Hypothalamus (tissue), 51 donors: ENCODE measurements at places on chromosomes 6 and 20.

DNA sequence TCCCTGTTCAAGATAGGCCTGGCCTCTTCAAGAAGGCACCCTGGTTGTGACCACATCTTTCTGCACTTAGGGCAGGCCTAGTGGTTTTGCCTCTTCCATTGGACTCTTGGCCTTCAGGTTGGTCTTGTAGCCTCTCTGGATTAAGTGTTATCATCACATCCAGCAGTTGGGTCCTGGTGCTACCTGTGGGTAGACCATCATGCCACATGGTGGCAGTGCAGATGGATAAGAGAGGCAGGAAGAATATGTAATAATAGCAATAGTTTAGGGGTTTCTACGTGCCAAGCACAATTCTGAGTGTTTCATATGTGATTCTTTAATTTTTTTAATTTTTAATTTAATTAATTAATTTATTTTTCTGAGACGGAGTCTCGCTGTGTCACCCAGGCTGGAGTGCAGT is 28.5 kb upstream of the SNRPB2 start:
- DNase-seq: no peak

DNA sequence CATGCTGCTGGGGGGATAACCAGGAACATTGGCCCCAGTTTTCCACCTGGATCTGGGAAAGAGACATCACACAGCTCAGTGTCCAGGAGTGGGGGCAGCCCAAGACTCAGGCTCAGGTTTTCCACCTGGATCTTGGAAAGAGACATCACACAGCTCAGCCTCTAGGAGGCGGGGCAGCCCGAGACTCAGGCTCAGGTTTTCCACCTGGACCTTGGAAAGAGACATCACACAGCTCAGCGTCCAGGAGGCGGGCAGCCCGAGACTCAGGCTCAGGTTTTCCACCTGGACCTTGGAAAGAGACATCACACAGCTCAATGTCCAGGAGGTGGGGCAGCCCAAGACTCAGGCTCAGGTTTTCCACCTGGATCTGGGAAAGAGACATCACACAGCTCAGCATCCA is 361.6 kb downstream of the THBS2 start:
- no peak for DNase-seq

GRCh38 chr6:166010136-166010960 is 157.3 kb downstream of the TBXT start:
- DNase-seq: no peak

GRCh38 chr20:44537993-44538392 is 16.1 kb upstream of the SERINC3 start:
- no peak for DNase-seq

- DNase-seq: no peak
Measured at GRCh38 chr6:10759312-10759839, 11.8 kb downstream of the TMEM14B start.

DNA sequence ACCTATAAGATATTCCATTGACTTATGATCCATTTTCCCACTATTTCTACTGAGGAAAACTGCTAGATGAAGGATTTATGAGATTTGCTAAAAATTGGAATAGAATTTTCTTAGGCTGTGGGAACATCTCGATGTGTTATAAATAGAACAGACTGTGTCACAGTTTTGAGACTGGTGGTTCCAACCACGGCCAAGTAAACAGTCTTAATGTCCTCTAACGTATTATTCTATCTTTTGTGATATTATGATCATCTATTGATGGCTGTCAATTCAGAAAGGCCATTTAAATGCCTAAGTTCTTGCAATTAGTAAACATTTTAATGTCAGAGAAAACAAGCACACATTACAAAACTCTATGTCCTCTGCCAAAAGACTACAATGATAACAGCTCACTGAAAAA is 71.5 kb upstream of the PLN start:
- DNase-seq: no peak

- DNase-seq: no peak
Measured at GRCh38 chr6:3926150-3926482, 76.9 kb downstream of the FAM50B start.

DNA sequence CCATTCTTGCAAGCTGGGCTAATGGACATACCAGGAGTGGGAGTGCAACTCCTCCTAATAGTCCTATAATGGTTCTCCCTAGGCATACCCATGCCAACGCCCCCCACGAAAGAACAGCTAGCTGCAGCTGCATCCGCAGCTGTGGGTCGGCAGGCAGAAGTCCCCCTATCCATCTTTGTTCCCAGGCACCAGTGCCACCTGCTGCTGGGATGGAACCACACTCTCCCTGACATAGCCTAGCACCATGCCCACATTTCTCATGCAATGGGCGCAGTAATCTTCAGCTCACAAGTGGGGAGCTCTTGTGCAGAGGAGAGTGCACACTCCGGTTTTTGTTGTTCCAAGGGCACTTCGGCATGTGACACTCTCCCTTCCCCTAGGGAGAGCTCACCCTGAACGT is 567.8 kb downstream of the GRIK2 start:
- DNase-seq: no peak

DNA sequence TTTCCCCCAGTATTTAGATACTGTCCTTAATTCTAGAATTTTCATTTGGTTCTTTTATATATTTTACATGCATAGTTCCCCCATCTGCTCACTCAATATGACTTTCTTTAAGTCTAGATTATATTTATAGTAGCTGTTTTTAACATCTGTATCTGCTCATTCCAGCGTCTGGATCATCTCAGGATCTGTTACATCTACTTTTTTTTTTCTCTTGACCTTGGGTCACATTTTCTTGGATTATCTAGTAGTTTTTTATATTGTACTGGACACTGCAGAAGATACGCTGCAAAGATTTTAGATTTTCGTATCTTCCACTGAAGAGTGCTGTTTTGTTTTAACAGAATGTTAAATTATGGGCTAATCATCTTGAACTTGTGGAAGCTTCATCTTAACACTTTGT is 20.7 kb downstream of the RAB22A start:
- DNase-seq: no peak

DNA sequence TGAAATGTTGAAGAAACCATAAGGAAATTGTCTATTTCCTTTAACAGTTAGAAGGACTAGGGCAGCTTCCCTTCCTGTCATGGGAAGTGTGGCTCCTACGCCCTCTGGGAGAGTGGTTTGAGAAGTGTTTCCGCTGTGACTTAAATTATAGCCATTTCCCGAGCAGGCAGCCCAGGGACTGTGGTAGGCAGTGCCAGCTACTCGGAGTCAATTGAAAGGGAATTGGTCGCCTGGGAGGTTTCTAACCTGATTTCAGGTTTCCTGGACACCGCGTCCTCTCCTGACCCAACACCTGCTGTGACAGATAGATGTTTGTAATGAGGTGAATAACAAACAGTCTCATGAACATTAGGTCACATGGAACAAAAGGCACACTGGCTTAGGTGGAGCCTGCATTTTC is 256.1 kb upstream of the PLCB4 start:
- DNase-seq: no peak

- DNase-seq: no peak
Measured at GRCh38 chr6:3196770-3197169, 30.7 kb downstream of the TUBB2B start.

- no peak for DNase-seq
Measured at GRCh38 chr6:104601721-104602120, 258.0 kb downstream of the HACE1 start.

DNA sequence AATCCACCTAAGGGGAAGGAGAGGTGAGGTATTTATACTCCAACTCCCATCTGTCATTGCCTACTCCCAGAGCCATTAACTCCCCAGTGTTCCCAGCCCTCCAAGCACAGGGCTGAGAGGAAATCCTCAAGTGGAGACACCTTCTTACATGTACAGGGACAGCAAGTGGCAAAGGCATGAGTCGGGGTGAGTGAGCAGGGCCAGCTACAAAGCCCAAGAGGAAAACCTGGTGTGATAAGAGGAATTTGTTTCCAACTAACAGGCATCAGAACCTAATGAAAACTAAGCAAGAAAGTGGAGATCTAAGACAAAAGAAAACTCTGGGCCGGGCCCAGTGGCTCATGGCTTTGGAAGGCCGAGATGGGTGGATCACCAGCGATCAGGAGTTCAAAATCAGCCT is 70.0 kb upstream of the SRSF6 start:
- DNase-seq: no peak

DNA sequence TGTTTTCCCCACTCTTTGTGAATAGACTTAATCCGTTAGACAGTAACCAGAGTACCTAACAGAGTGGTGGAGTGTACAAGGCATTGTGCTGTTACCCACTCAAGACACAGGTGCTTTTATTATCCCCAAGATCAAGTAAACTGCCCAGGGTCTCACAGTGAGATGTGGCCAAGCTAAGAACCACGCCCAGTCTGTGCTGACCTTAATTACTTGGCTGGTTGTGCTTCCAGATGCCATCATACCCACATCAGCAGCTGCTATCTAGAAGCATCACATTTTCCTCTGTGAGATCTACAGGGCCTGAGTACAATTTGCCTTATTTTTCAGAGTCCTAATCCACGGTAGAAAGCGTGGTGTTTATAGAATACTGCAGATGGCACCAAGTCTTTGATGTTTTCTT is 70.3 kb downstream of the GFRA4 start:
- DNase-seq: no peak

DNA sequence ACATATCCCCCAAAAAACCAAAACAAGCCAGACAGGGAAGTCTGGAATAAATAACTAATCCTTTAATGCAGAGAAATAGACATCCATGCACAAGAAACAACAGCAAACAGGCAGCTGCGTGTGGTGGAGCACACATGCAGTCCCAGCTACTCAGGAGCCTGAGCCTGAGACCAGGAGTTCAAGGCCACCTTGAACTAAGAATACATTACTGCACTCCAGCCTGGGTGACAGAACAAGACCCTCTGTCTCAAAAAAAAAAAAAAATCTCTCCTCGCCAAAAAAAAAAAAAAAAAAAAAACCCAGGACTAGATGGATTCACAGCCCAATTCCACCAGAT is 48.2 kb upstream of the SRSF6 start:
- DNase-seq: no peak

GRCh38 chr6:46733341-46733801 is 1.8 kb downstream of the PLA2G7 start:
- DNase-seq: no peak

DNA sequence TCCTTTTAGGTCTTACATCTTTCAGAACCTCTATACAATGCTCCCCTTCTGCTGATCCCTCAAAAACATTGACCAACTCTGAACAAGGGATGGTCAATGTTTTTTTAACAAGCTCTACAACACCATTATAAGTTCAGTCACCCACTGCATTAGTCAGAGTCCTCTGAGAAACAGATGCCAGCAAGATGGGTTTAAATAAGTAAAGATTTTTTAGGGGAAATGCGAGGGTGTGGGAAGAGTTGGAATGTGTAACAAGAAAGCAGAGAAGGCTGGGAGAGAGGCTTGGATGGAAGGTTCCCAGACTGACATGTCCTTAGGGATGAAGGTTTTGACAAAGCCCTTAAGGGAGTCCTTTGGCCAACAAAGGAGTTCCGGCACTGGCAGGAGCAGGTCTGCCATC is 478.3 kb downstream of the FRK start:
- no peak for DNase-seq

DNA sequence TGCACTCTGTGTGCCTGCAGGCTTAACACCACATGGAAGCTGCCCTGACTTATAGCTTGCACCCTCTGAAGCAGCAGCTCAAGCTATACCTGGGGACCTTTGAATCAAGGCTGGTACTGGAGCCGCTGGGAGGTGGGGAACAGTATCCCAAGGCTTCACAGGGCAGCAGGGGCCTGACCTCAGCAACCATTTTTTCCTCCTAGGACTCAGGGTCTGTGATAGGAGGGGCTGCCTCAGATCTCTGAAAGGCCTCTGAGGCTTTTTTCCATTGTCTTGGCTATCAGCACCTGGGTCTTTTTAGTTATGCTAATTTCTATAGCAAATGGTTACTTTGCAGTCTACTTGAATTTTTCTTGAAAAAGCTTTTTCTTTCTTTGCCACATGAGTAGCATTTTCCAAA is 80.2 kb upstream of the OPRM1 start:
- no peak for DNase-seq

- DNase-seq: no peak
Measured at GRCh38 chr6:159969204-159969912, 476 bp downstream of the IGF2R start.

DNA sequence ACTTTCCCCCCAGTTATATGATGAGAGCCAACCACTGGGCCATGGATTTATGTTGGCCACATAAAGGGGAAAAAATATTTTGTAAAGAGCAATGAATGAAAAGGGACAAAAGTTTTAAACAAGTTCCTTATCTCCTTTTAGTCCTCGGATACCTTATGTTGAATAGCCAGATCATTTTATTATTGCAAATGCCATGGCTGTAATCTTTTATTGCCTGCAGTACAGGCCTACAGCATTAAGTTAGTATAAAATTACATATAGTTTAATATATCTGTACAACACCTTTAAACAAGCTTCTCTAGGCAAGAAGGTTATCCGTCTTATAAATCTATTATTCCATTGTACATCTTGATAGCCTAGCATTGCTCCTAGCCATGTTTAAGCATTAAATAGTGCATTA is 93.9 kb upstream of the SLC35B3 start:
- no peak for DNase-seq

GRCh38 chr20:64160118-64160517 is 4.1 kb upstream of the MYT1 start:
- DNase-seq: no peak

- no peak for DNase-seq
Measured at GRCh38 chr6:14322841-14323240, 205.3 kb downstream of the CD83 start.

DNA sequence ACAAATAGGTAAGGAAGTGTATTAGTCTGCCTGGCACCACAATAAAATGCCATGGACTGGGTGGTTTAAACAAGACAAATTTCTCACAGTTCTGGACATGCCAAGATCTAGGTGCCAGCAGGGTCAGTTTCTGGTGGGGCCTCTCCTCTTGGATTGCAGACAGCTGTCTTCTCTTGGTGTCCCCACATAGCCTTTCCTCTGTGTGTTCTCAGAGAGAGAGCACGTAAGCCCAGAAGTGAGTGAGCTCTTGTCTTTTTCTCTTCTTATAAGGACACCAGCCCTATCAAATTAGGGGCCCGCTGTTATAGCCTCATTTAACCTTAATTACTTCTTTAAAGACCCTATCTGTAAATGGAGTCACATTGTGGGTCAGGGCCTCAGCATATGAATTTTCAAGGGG is 28.3 kb downstream of the SMPDL3A start:
- no peak for DNase-seq

DNA sequence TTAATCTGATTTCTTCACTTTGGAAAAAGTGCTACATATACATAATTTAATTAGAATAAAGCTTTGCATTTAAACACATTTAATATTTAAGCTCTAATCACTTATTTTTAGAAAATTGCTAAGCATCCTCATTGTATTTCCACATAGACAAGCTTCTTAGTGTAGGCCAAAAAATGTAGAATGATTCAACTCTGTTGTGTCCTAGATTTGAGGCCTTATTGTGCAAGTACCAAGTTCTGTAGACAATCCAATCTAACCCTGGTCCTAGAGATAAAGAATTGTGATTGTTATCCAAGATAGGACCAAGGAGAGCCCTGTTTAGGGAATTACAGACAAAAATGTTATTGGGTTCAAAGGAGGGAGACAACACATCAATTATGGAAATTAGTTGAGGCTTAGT is 27.6 kb downstream of the MRAP2 start:
- no peak for DNase-seq

GRCh38 chr6:34025112-34025807 is 120.6 kb downstream of the GRM4 start:
- no peak for DNase-seq
